Right cardiac atrium (tissue), 5 donors: ENCODE measurements at places on chromosomes 6 and 20.

GRCh38 chr6:139801571-139802321 lies 427.3 kb upstream of the CITED2 start:
- no peak for DNase-seq

DNA sequence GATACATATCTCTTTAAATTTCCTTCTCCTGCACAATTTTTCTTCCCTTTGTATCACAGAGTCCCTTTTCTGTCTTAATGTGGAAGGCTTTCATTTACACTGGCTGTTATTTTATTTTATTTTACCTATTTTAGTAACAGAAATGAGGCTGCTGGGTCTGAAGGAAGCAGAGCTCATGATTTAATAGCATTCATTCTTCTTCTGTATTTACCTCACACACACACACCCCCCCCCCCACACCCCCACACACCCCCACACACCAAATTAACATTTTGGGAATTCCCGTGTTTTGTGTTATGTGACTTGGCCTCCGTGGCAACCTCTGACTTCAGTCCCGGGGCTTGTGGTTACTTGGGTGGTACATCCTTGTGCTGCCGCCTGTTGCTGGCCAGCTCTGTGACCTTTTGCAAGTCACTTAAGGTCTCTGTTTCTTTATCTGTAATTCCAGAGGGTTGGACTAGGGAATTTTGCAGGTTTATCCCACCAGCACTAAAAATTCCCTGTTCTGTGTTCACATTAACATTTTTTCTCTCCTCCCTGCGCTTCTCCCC lies 108.8 kb downstream of the TIAM2 start:
- no peak for DNase-seq

DNA sequence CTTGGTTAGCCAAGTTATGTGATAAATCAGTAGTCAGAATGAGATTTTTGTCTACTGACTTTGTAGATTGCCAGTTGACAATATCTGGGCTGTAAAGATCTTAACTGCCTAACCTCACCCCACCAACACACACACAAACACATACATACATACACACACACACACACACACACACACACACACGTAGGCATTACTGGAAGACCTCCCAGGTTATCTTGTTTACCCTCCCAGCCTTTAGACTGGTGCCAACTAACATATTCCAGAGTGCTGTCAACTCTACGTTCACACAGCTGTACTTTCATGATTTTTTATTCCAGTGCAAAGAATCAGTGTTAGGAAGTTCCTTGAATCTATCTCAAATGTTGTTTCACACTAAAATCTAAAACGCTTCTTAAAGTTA lies 38.9 kb downstream of the BMP5 start:
- no peak for DNase-seq

- DNase-seq, result no peak
These were observed 66.5 kb downstream of the STK4 start for GRCh38 chr20:45032781-45033180.

GRCh38 chr6:35590622-35591066 lies 77.9 kb upstream of the TULP1 start:
- peak; percentile 77 for DNase-seq

DNA sequence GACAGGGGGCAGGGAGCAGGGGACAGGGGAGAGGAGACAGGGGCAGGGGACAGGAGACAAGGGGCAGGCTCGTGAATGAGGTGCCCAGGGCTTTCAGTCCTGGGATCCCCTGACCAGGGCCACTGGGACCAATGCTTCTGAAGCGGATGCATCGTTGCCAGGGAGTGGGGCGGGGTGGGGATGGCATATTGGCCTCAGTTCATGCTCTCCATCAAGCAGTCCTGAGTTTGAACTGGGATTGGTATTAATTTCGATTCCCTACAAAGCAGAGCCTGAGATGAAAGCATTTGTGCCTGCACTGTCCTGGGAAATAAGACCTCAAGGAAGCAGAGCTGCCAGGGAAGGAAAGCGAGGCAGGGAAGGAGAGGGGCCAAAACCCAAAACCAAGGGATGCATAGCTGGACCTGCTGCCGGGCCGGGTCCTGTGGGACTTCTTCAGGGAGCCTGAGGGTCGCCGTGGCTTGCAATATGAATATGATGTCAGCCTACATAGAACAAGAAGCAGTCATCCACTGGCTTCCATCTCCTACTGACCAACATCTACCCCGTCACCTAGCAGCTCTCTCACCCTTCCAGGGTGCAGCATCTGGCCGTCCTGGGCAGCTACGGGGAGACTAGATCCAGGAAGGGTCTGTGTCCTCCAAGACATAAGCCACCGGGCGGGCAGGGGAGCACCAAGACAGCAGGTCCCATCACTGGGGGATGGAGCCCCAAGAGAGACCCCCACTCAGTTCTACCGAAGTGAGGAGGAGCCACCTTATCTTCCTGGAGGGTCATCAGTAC lies 233.3 kb downstream of the SYNDIG1 start:
- no peak for DNase-seq

GRCh38 chr6:31712296-31712695 lies 2.9 kb upstream of the LY6G6D start:
- DNase-seq, result no peak

- DNase-seq, result no peak
These were observed 290.2 kb downstream of the PHACTR1 start for GRCh38 chr6:13006578-13007300.

- DNase-seq, result no peak
These were observed 4.8 kb downstream of the BMP7 start for GRCh38 chr20:57261457-57262251.

GRCh38 chr6:159691133-159691962 lies 1.7 kb downstream of the SOD2 start:
- DNase-seq, result no peak

DNA sequence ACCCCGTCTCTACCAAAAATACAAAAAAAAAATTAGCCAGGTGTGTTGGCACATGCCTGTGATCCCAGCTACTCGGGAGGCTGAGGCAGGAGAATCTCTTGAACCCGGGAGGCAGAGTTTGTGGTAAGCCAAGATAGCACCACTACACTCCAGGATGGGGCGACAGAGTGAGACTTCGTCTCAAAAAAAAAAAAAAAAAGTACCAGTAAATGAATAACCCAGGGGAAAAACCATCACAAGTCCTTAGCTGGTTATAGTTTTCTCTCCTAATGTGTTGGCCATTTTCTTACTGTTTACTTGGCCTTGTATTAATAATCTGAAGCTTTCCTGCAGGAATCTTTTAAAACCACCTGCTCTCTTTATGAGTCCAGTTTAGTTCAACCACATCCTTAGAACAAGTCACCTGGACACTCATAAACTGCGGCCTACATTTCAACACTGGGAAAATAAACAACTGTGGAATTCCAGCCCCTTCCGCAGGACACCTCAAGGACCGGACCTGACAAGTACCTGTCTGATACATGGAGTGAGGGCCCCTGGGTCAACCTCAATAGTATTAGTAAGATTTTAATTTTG lies 102.6 kb downstream of the ATP9A start:
- no peak for DNase-seq

GRCh38 chr6:110990840-110991576 lies 9.2 kb downstream of the RPF2 start:
- DNase-seq, result no peak

GRCh38 chr6:11120271-11121005 lies 8.9 kb upstream of the ERVFRD-1 start:
- DNase-seq, result no peak

GRCh38 chr6:158233214-158233795 lies 65.2 kb downstream of the GTF2H5 start:
- no peak for DNase-seq

- no peak for DNase-seq
These were observed 3.3 kb downstream of the ADGRB3 start for GRCh38 chr6:68638230-68638900.

GRCh38 chr6:1091900-1092299 lies 220.0 kb upstream of the FOXQ1 start:
- no peak for DNase-seq

DNA sequence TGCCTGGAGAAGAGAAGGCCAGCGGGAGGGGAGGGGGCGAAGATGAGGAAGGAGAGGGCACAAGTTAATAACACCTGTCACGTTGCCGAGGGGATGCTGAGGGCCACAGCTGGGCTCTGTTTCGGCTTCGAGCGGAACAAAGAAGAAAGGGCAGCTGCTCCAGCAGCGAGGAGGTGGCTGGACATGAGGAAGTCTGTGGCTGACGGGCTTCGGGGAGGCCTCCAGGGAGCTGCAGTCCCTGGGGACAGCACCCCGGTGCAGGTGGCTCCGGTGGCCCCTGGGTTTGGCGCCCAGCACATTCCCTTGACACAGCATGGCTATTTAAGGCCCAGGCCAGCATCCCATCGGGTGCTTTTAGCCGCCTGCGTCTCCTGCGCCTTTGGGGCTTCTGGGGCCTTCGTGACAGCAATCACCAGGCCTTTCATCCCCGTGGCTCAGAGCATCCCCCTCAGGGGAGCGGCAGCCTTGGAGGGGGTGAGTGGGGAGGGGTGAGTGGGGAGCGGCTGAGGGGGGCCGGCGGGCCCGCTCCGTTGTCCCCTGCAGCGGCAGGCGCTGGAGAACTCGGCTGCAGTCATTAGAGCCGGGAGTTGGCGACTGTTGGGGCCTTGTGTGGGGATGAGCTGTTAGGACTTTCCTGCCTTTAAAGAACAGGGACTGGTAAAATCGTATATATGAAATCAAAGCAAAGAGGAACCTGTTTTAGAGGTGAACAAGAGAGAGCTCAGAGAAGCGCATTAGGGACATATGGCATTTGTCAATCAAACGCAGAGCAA lies 99.0 kb downstream of the TMEM242 start:
- DNase-seq, result no peak

- DNase-seq, result no peak
These were observed 60.2 kb downstream of the SLC22A23 start for GRCh38 chr6:3396503-3397180.

DNA sequence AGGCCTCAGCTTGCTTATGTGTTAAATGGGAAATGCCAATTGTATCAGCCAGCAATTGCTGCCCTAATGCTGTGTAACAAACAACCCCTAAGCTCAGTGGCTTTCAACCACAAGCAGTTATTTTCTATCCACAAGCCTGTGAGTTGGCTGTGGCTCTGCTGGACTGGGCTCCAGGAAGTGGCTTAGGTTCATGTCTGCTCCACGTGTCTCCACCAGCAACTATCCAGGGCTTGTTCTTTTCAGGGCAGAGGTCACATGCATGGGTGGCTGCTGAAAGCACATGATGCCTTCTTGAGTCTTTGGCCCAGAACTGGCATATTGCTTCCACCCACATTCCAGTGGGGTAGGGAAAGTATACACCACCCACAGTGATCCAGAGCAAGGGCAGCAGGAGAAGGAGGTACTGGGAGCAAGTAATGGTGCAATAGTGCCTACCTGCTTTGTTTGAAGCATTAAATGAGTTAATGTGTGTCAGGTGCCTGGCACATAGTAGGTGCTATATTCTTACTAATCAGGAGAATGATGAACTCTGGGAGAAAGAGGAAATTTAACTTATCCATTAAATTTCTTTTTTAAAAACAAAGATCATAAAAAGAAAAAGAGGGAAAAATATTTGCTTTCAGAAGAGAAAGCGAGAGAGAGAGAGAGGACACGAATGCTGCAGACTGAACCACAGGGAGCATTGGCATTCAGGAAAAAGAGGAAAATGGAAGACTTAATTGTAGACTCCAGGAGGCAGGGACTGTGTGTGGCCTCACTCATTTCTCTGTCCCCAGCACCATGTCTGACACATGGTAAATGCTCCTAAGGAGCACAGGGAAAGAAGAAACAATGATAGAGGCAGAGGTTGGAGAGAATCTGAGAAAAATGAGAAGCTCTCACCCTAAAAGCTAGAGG lies 25.2 kb upstream of the RNF24 start:
- no peak for DNase-seq

DNA sequence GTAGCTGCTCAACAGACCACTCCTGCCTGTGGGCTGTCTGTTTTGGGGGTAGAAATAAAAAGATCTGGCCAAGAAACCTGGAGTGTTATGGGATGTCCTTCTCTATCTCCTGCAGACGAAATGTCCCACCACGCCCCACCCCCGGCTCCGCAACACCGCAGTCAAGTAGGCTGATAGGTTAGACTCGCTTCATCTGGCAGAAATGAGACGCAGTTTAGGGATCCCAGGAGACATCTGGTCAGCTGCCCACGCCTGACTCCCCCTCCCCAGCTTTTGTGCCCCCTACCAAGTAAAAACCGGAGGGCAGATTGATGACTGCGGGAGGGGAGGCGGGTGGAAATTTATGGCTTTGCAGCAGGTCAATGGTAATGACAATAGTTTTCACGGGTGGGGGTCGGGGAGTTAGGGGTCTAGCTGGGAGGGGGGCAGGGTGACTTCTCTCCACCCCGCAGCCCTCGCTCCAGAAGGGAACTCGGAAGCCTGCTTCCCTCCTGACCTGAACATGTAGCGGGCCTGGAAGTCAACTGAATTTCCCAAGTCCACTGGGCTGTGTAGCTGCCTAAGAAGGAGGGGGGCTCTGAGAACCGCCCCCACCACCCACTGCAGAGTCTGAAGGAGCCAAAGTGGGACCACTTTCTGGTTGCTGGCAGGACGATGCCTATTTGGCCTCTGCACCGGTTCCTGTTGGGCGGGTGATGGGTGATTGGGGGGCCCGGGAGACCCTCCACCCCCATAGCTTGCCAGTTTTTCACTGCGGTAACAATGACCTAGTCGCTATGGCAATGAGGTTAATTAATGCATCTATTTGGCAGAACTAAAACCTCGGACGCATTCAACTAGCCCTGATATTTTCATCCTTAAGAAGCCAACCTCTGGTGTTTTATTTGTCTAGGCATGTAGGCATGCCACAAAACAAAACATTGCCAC lies 25.7 kb downstream of the PMEPA1 start:
- no peak for DNase-seq

DNA sequence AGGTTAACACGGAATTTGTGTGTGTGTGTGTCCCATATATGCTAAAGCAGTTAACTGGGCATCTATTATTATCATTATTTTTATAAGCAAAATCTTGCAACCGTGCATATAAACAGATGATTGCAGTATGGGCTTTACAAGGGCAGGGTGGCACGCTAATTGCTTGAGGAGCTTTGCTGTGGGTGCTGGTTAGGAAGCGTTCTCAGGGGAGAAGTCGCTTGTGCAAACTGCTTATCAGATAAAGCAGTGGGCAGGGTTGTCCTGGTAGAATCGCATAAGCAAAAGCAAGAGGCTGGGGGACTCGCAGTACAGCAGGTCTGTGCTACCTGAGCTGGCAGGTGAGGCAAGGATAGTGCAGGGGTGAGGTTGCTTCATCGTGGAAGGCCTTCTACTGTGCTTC lies 9.7 kb upstream of the CCN6 start:
- DNase-seq, result no peak

- peak; percentile 57 for DNase-seq
These were observed 240.9 kb upstream of the BTBD3 start for GRCh38 chr20:11676630-11677287.

DNA sequence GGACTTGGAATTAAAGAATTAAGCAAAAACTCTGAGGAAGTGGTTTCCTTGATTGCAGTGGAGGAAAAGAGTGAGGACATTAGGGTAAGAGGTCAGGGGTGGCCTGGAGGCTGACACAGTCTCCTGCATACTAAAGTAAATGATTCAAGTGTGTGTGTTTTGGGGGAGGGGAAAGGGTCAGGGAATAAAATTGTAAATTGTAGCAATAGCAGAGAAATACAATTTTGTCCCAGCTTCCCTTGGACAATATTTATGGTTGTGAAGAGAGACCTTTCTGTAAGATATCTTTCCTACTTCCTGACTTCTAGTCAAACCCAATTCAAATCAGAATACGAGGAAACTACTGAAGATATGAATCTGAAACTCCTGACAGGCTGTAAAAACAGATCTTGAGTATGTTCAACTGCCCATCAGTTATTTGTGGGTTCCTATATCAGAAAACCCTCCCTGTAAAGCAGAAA lies 143.4 kb upstream of the HMGN3 start:
- no peak for DNase-seq
